Naive thymus-derived CD4-positive, alpha-beta T cell (primary cell): ENCODE measurements at places on chromosomes 2 and 18.

DNA sequence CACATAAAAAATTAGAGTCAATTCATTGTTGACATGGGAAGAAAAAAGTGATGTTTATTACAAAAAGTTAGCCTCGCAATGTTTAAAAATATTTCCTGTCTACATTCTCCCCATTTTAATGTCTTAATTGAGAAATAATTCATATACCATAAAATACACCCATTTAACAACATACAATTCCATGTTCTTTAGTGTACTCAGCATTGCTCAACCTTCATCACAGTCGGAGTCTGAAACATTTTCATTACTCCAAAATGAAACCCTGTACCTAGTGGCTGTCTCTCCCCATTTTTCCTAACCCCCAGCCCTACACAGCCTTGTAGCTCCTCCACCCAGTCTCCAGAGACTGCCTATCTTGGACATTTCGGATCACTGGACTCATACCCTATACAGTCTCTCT lies 103.9 kb upstream of the CBLN2 start:
- no peaks in the 10 kb centered on the region for H3K36me3 ChIP-seq
- no peaks in the 10 kb centered on the region for H3K27me3 ChIP-seq
- no peak overlapping the region for H3K27ac ChIP-seq

DNA sequence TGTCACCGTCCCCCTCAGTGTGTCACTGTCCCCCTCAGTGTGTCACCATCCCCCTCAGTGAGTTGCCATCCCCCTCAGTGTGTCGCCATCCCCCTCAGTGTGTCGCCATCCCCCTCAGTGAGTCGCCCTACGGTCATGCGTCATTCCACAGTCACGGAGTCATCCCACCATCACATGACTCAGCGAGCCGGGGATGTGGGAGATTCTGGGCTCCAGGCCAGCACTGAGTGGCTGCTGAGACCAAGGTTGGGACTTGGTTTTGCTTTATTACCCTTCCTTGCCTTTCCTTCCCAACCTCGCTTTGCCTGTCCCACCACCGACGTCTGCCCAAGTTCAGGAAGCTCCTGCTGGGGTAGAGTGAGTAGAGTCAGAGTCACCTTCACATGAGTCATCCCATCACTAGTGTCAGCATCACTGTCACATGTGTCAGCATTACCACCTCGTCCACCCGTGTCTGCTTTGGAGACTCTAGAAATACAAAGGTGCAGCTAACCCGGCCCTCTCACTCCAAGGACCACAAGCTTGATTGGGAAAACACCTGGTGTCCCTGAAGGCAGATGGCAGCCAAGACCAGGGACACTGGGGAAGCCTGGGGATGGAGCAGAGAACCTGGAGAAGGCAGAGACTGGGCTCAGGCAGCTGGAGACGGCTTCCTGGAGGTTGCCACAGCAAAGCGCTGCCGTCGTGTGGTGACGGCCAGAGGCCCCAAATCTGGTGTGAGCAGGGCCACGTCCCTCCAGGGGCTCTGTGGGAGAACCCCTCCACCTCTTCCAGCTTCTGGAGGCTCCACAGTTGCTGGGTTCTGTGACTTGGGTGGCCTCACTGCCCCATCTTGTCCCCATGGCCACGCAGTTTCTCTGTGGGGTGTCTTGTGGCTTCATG lies 485.2 kb upstream of the SALL3 start:
- H3K4me1 ChIP-seq: no peaks in the 10 kb centered on the region
- H3K4me3 ChIP-seq: no peak overlapping the region
- H3K27me3 ChIP-seq: no peaks in the 10 kb centered on the region
- no peak overlapping the region for H3K27ac ChIP-seq

GRCh38 chr2:219958941-219959340 lies 331.5 kb downstream of the SLC4A3 start:
- H3K36me3 ChIP-seq: no peaks in the 10 kb centered on the region
- DNase-seq: no peak
- no peaks in the 10 kb centered on the region for H3K4me1 ChIP-seq
- no peak overlapping the region for H3K4me3 ChIP-seq

DNA sequence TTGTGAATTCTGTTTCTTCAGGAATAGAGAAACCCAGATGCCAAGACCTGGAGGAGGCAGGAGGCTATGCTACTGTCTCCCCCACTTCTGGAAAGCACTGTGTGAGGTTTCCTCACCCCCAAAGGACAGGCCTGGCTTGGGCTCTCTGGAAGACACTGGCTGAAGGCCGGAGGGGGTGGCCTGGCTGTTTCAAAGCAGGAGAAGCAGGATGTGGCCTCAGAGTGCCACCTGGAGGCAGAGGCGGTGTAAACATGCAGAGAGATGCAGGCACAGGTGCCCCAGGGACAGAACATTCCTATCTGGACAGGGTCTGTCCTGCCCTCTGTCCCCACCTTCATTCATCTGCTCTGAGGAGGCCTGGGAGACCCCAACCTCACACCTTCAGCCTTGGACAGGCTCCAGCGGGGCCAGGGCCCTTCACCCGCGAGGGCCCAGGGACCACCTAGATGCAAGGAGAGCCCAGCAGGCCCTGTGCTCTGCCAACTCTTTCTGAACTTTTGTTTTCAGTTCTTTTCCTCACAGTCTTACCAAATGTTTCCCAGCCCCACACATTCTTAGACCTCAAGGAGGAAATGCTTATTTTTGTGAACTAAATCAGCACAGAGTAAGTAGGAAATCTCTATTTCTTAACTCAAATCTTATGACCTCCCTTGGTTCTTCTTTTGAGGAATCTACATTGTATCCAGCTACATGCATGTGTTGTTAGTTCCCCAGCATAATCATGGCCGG lies 79.2 kb downstream of the LONRF2 start:
- no peaks in the 10 kb centered on the region for H3K27me3 ChIP-seq
- no peak for DNase-seq
- no peak overlapping the region for H3K27ac ChIP-seq
- no peak overlapping the region for H3K4me3 ChIP-seq
- no peaks in the 10 kb centered on the region for H3K4me1 ChIP-seq

GRCh38 chr2:190407662-190408537 lies at the start of gene MFSD6:
TSS of gene MFSD6 (plus strand) at chr2:190408355. CDS start at chr2:190436030, 27,675 bp downstream.
- H3K36me3 ChIP-seq: peaks cover 4% of the 10 kb centered on the region
- no peaks in the 10 kb centered on the region for H3K27me3 ChIP-seq
- DNase-seq: peak; percentile 72
- peak within 1 kb of the TSS; percentile 76 for H3K4me3 ChIP-seq

- no peaks in the 10 kb centered on the region for H3K27me3 ChIP-seq
- no peaks in the 10 kb centered on the region for H3K36me3 ChIP-seq
- DNase-seq: no peak
- H3K4me3 ChIP-seq: no peak overlapping the region
- no peak overlapping the region for H3K27ac ChIP-seq
These were observed 160.0 kb upstream of the TRIB2 start for GRCh38 chr2:12556762-12557161.

GRCh38 chr2:231680285-231680991 lies 27.9 kb upstream of the PTMA start:
- no peak for DNase-seq
- H3K27me3 ChIP-seq: no peaks in the 10 kb centered on the region
- no peak overlapping the region for H3K4me3 ChIP-seq
- H3K36me3 ChIP-seq: no peaks in the 10 kb centered on the region
- no peaks in the 10 kb centered on the region for H3K4me1 ChIP-seq
- H3K27ac ChIP-seq: no peak overlapping the region

- no peak overlapping the region for H3K4me3 ChIP-seq
- no peak for DNase-seq
- no peaks in the 10 kb centered on the region for H3K4me1 ChIP-seq
- H3K27ac ChIP-seq: no peak overlapping the region
- no peaks in the 10 kb centered on the region for H3K36me3 ChIP-seq
- no peaks in the 10 kb centered on the region for H3K27me3 ChIP-seq
These were observed 63.9 kb downstream of the ALPK2 start for GRCh38 chr18:58565021-58565420.

GRCh38 chr2:230889911-230890601 lies 25.3 kb downstream of the ITM2C start:
- no peaks in the 10 kb centered on the region for H3K4me1 ChIP-seq
- H3K27ac ChIP-seq: no peak overlapping the region
- no peak for DNase-seq
- no peaks in the 10 kb centered on the region for H3K27me3 ChIP-seq
- H3K36me3 ChIP-seq: no peaks in the 10 kb centered on the region

DNA sequence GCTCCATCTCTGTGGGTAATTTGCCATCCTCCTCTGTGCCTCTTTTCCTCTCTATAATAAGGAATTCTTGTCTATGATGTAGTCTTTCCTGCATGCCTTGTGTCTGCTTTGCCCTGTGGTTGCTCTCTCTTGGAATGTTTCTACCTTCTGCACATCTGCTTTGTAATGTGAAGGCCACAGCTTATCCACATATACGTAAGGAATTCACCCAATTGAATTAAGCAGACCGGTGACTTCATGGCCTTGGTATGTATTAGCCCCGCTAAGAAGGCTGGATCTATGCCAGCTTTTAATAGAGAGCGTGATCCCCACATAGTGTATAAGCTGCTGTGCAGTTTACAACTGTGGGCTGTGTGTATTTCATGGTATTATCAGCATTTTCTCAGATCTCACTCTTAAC lies 274.7 kb downstream of the RNF144A start:
- H3K36me3 ChIP-seq: no peaks in the 10 kb centered on the region
- no peak for DNase-seq
- no peaks in the 10 kb centered on the region for H3K4me1 ChIP-seq
- H3K27ac ChIP-seq: no peak overlapping the region

GRCh38 chr18:7066965-7067555 lies 50.5 kb downstream of the LAMA1 start:
- no peaks in the 10 kb centered on the region for H3K4me1 ChIP-seq
- H3K27ac ChIP-seq: no peak overlapping the region
